ENCODE measurements at places on chromosomes 12 and 14. TPM values are rescaled to one million over a fixed set of nuclear protein-coding genes. Genes with fewer than 3 reads are reported as not detected.

GALC gene
- 12.5 TPM for total RNA-seq

ANHX gene
- total RNA-seq: not detected

RNASE3 gene
- not detected for total RNA-seq

KRT71 gene
- not detected for total RNA-seq

CPM gene
- 5.7 TPM for total RNA-seq

HNF1A gene
- total RNA-seq: 4.0 TPM
